ENCODE measurements at places on chromosomes 6 and 20. TPM values are rescaled to one million over a fixed set of nuclear protein-coding genes. Genes with fewer than 3 reads are reported as not detected.

DNA sequence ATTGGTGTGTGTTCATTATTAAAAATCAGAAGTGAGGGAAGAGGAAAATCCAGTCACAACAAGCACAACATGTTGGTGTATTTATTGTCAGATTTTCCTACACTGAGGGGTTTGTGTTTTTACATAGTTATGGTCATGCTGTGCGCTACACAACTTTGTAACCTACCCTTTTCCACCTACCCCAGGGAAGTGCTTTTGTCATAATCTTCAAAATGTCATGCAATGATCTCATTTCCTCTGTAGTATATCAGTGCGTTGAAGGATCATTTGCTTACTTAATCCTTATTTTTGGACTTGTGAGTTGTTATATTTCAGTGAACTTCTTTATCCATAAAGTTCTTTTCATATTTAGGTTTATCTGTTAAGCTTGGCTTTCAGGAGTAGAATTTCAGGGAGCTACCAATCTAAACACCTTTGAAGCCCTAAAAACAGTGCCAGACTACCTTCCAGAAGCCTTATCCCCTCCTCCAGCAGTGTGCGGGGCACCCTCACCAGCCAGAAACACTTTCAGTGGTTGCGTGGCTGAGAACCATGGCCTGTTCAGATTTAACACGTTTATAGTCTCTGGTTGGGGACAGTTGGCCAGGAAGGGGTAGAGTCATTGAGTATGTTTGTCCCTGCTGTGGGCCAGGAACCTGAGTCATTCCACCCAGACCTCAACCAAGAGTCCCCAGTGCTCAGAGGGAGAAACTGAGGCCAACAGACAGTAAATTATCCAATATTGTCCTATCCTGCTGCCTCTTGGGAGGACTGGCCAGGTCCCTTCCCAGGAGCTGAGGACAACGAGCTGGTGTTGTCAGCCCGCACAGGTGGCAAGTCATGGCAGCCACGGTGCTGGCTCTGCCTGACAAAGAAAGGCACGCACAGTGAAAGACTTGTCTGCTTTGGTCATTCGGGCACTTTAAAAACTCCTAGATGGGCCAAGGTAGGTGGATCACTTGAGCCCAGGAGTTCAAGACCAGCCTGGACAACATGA, 40.3 kb downstream of the STK35 start:
- DNase-seq = no peak

GRCh38 chr6:37432590-37432915, 468 bp upstream of the CMTR1 start:
- DNase-seq = no peak

DNA sequence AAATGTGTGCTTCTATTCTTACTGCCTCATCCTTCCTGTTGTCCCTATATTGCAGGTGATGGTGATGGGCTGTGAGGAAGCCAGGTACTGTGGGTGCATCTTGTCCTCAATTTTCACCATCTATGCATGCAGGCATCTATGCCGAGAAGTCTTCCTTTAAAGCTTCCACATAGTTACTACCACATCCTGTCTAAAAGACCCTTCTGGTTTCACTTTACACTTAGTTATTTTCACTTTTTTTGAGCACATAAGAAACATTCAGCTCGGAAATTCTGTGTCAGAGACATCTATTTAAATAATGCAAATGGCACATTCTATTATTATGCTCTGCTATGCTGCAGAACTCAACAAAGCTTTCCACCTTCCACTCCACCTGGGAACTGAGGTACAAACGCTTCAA, 28.2 kb upstream of the FABP7 start:
- DNase-seq = no peak

GRCh38 chr20:31716818-31717477, 5.7 kb downstream of the BCL2L1 start:
- DNase-seq = no peak

GRCh38 chr6:101163611-101164010, 229.9 kb upstream of the GRIK2 start:
- no peak for DNase-seq

DNA sequence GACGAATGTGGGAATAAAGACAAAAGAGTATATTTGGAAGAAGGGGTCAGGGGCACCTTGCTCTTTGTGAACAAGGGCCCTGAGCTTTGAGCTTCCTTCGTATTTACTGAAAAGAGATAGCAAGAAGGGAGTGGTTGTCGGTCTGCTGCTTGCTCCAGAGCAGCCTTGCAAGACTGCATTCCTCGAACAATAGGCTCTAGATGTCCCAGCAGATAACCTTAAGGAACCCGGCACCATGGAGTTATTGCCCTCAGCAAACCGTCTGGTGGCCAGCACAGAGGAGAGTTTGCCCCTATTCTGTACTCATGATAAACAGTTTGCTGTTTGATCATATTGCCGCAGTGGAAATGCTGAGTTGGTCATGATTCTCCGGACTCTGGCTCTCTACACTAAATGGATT, 22.7 kb downstream of the HLA-DRB1 start:
- DNase-seq = no peak

DNA sequence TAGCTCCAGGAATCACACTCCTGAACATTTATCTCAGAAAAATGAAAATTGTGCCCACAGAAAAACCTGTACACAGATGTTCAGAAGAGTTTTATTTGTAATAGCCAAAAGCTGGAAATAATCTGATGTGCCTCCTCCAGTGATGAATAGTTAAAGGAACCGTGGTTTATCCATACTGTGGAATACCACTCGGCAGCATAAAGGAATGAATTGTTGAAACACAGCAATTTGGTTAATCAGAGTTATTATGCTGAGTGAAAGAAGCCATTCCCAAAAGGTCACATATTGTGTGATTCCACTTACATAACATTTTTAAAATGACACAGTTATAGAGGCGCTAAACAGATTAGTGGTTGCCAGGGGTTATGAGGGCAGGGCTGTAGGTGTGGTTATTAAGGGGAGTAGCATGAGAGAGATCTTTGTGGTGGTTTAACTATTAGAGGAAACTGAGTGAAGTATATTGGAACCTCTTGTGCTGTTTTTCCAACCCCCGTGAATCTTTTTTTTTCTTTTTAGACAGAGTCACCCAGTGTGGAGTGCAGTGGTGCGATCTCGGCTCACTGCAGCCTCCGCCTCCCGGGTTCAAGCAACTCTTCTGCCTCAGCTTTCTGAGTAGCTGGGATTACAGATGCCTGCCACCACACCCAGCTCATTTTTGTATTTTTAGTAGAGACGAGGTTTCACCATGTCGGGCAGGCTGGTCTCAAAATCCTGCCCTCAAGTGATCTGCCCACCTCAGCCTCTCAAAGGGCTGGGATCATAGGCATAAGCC, 26.2 kb downstream of the PSMF1 start:
- no peak for DNase-seq

DNA sequence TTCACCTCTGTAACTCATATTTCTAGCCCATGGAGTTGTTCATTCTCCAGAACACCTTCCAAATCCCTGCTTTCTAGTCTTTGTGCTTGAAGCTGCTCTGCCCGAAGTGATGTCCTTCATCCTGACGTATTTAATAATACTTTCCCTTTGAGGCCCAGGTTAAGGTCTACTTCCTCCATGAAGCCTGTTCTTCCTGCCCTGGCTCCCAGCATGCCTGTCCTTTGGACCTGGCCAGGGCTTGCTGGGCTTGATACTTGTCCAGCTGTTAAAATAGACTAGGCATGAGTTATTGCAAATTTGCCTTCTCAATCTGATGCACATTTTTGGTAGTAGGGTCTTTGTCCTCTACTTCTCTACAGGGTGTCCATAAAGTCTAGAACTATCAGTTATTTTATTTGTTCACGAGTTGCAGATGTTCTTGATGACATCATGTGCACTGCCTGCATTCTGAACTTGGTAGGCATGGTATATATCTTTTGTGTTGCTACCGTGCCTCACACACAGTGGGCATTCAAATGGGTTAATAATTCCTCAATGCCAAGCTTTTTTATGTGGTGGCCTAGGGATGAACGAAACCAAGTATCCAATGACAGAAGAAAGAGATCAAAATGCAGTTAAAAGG, 3.1 kb upstream of the MAP7 start:
- DNase-seq = no peak

DNA sequence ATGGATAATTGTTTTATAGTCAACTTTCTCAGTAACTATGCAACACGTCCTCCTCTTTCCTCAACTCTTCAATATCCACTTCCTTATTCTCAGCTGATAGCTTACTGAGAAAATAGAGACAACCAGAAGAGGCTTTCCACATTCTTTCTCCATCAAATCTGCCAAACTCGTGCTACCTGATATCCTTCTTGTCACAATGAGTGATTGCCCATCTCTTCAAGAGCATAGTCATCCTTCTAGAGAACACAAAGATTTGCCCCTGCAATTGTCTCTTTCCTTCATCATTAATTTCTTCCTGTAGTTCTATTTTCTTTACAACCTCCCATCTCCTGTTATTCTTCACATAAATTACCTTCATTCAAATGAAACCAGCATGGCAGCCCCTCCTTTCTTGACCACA, 75.9 kb upstream of the RGS17 start:
- no peak for DNase-seq

DNA sequence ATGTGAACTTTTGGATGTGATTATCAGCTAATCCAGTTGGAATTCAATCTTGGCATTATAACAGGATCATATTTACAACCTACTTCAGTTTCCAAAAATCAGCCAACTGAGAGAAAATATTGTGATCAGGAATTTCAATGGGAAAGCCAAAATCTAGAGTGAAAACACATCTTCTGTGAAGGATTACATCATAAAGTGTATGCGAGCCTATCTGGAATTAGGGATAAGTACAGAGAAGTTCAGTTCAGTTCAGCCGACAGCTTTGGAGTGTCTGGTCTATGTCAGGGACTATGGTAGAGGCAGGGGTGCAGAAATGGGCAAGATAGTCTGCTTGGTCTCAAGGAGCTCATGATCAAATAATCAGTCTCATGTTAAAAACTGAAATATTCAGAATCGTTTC, 12.3 kb upstream of the PRIM2 start:
- DNase-seq = no peak

DNA sequence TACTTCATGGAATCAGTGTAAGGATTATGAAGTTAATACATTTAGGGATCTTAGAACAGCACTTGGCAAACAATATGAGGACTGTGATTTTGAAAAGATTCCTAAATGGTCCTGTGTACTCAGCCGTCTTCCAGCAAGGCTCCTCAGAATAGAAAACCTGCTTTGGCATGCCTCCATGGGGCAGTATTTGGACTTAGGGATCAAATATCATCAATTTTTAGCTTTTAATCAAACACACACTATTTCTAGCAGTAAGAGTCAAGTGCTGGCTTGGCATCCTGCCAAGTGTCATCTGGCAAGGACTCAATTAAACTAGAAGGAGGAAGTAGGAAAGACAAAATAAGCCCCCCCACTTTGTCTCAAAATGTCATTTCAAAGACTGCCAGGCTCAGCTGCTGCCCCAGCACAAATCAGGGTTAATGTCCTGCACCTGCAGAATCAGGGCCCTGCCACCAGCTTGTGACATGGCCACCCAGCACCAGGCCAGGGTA, 40.8 kb downstream of the IYD start:
- DNase-seq = no peak

DNA sequence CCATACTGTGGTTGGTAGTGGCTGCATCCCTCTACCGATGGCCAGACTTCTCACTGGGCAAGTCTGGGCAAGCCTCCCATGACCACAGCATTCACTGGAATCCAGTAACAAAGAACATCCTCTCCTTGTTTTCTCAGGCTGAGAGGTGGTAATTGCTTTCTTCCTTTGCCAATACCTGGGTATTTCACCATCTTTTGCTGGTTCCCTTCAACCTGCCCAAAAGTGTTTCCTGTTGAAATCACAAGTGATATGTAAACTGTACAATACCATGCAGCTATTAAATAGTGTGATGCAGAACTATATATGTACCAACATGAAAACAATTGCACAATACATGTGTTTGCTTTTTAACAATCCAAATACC, at the start of gene PTCHD4:
Gene PTCHD4 (minus strand): TSS at position 55 of the 364 bp plus-strand sequence. CDS start 42,240 bp downstream, outside the sequence.
- peak; percentile 4 for DNase-seq

DNA sequence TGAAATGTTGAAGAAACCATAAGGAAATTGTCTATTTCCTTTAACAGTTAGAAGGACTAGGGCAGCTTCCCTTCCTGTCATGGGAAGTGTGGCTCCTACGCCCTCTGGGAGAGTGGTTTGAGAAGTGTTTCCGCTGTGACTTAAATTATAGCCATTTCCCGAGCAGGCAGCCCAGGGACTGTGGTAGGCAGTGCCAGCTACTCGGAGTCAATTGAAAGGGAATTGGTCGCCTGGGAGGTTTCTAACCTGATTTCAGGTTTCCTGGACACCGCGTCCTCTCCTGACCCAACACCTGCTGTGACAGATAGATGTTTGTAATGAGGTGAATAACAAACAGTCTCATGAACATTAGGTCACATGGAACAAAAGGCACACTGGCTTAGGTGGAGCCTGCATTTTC, 256.1 kb upstream of the PLCB4 start:
- DNase-seq = no peak

Gene TMEM244
- polyA plus RNA-seq = 3.8 TPM

Gene ZC3H12D
- polyA plus RNA-seq = 0.05 TPM

Gene VWA7
- 0.56 TPM for polyA plus RNA-seq

Gene IRF4
- polyA plus RNA-seq = not detected

Gene BCKDHB
- polyA plus RNA-seq = 26.9 TPM

Gene OR2H2
- not detected for polyA plus RNA-seq

Gene BPIFA1
- polyA plus RNA-seq = not detected

Gene PXDC1
- polyA plus RNA-seq = 14.5 TPM

All from SK-N-SH (cell line).